Activated CD4-positive, alpha-beta T cell treated with anti-CD3 and anti-CD28 coated beads for 24 hours (primary cell): ENCODE measurements at places on chromosomes 4 and X.

DNA sequence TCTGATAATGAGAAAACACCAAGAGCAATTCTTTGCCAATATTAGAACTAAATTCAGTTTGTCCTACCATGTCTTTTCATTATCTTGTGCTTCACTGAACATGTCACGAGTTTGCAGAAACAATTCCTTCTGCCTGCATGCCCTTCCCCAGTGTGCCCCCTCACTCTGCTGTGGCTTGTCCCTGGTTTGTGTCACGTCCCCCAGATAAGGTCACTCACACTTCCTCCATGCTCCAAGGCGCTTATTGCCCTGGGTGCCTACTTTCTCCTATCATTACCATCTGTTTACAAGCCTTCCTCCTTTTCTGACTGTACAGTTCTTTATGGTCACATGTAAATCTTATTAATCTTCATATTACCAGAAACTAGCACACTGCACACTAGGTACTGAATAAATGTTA, 394.1 kb downstream of the KCNIP4 start:
- no peak for DNase-seq

- DNase-seq, result no peak
Measured at GRCh38 chr4:118224243-118224829, 128.5 kb downstream of the PRSS12 start.

DNA sequence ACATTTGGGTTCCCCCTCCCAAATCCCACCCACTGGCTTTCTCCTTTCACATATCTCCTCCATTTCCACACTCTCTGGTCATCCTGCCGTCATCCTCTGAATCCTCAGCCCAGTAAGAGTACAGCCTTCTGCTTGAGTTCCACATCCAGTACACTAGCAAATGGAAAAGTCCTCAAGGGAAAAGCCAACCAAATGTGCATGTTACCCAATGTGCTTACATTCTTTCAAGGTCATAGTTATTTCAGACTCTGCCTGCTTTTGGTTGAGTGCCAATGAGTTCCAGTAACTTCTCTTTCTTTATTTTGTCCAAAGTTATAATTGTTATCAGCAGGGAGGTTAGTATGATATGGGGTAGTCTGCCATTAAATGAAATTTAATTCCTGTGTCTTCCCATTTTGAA, 78.1 kb downstream of the SRPX start:
- no peak for DNase-seq

DNA sequence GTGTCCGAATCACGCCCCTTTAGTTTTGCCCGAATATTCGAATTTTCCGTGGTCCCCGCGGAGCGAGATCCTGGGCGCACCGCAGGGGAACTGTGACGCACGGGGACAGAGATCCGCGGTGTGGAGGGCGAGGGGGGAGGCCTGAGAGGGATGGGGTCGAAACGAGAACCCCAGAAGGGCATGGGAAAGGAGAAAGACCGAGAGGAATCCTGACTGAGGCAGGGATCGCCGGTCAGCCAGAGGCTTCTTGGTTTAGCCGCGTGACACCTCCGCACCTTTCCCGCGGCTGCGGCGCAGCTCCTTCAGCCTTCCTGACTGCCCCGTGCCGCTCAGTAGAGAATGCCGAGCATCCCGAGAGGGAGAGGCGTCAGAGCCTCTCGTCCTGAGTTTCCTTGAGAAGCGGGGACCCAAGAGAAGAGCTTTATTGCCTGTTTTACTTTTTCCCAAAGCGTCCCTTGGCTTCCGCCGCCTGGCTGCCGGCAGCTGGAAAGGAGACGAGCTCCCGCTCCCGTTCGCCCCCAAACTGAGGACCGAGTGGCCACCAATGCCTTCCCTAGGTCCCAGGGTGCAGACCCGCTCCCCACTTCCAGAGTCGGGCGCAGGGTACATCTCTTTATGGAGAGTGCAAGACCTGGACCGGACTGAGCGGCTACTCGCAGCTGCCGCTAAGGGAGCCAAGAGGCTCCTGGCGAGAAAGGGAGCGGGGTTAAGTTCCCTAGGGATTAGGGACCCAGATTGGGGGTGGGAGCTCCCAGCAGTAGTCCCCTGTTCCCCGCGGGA, 911 bp upstream of the GPR50 start:
- DNase-seq, result no peak

- DNase-seq, result no peak
Measured at GRCh38 chrX:3076416-3076991, 35.2 kb downstream of the ARSF start.

- DNase-seq, result no peak
Measured at GRCh38 chr4:968621-969394, 4.6 kb downstream of the DGKQ start.

DNA sequence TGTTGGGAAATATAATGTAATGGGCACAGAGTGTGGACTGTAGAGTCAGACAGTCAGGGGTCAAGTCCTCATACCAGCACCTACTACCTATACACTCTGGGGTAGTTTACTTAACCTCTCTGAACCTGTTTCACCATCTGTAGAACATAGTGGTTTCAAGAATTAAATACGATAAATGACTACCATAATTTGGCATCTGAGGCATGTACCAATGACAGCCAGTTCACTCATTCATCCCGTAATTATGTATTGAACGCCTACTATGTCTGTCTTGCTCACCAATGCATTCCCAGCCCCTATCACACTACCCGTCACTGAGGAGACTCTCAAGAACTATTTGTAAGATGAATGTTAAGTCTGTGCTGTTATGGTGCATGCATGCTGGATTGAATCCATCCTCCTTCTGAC, 2.0 kb upstream of the FGB start:
- no peak for DNase-seq

DNA sequence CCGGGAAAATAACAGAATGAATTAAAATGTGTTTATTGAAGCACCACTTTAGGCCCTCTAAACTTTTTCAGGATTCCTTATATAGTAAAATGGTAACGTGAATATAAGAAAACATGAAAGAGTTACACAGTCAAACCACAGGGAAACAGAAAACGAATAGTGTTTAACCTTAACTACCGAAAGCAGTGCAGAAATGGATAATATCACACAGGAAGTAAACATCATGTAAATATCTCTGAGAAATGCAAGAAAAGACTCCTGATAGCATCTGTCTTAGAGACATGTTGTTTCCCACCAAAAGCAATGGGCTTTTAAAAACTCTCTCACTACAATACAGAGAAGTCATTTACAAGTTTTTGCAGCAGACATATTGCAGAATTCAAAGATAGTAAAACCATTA, 323.9 kb upstream of the CXXC4 start:
- DNase-seq, result no peak

GRCh38 chr4:87055311-87055710, 120.5 kb downstream of the AFF1 start:
- DNase-seq, result no peak

GRCh38 chrX:39726771-39727170, 371.0 kb downstream of the BCOR start:
- no peak for DNase-seq

DNA sequence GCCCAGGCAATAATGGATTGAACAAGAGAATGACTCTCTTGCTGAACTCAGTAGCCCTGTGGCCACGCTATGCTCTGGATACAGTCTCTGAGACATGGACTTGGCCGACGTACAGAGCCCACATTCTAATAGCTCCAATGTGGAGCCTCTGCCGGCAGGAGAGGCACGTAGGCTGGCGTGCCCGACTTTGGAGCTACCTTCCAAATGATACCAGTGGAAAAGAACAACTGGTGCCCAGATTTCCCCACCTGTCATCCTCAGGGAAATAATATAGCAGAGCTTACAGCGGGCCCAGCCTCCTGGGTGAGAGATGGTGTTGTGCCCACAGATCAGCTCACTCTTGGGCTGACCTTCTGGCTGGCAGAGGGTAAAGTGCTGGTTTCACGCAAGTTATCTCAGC, 10.6 kb downstream of the NDP start:
- no peak for DNase-seq

GRCh38 chr4:60657807-60658206, 542.3 kb upstream of the ADGRL3 start:
- no peak for DNase-seq
